ENCODE measurements at places on chromosomes 7 and 10.

GRCh38 chr7:119465798-119466305 lies 807.1 kb upstream of the KCND2 start:
- no peak for DNase-seq

- DNase-seq = no peak
These were observed 191.9 kb upstream of the LYZL2 start for GRCh38 chr10:30821261-30821993.

DNA sequence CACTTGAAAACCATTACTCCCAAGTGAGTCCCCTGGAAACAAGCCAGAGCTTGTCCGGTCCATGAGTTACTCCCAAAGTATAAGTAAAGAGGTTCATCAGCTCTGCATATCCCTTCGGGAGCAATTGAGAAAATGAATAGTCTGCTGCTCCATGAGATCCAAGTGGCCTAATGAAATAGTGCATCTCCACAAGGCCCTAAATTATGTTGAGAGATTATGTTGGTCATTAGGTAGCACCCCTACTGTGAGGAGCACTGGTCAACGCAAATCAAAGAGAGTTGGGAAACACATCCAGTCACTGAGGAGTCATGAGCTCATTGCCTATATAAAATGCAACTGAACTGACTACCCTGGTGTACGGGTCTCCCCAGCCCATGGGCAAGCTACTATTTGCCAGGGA lies 205.5 kb upstream of the AOAH start:
- DNase-seq = peak; percentile 61

DNA sequence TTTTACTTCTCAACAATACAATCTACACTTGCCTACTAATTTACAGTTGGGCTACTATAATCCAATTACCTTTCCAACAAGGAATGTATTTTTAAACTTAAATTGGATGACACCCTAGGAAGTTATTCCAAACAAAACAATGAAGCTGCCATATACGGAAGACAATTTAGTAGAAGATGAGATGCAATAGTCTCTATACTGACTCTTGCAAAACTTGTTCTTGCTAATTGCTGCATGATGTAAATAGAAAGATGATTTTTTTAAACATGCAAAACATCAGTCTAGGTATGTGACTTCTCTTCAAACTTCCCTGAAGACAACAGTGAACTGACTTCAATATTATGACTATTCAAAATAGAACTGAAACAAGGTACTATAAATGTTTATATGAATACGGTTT lies 17.6 kb downstream of the NT5C3A start:
- no peak for DNase-seq

GRCh38 chr7:100219271-100219737 lies 445 bp upstream of the PVRIG start:
- DNase-seq = no peak

DNA sequence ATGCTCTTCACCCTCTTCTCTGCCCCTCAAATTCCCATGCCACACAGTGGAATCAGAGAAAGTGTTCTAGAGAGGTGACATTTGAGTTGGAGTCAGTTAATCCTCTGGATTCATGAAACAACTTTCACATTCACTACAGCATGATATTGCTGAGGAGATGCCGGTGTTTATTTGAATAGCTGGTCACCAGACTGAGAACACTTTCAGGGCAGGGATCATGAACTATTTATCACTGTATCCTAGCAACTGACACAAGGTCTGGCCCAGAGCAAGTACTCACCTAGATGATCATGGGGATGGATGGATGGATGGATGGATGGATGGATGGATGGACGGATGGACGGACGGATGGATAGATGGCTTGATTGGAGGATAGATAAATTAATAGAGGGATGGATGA lies 116.7 kb upstream of the ZMIZ1 start:
- no peak for DNase-seq

DNA sequence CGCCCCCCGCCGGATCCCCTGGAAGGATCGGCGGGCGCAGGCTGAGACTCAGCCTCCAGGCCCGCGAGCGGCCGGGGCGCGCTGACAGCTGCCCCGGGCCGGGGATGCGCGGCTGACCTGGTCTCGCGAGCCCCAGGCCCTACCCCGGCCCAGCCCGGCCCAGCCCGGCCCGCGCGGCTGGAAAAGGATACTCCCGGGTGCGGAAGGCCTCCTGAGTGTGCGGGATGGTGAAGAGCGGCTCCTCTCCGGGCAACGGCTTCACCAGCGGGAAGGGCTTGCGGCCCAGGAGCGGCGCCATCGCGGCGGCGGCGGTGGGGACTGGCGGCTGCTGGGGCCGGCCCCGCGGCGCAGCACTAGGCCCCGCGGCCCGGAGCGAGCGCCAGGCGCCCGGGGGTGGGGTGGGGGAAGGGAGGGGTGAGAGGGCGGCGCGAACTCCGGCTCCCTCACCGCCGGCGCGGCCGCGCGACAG lies 423 bp downstream of the BAZ1B start:
- no peak for DNase-seq

GRCh38 chr7:25034136-25034535 lies 54.2 kb upstream of the OSBPL3 start:
- no peak for DNase-seq

DNA sequence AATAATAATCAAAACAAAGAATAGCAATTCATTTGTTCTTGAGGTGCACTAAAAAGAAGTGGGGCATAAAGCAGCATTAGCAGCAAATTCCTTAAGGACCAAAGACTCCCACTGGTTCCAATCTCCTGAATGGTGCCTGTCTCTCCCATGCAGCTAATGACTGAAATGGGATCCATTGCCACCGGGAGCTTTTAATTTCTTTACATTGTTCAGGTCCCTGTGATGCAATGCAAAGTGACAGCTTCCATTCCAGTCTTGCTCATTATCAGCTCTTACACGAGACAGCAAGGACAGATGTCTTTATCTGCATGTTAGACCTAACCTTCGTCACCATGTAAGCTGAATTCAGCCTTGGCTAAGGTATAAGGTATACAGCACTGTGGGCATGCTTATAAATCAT lies 148.1 kb downstream of the POU6F2 start:
- DNase-seq = no peak

DNA sequence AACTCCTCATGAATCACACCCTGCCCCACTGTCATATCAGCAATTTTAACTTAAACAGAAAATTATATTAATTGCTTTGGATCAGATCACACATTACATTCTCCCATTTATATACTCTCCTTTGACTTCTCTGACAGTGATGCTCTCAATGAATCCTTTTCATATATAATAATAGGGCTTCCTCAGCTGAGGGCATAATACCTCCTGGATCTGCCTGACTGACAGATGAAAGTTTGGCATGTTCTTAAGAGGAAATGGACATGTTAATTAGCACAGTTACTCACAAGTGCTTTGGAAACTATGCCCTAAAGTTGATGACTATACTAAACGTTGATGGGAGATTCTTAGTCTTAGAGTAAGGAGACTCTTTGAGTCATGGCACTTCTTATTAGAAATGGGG lies 478.2 kb upstream of the LRRN3 start:
- no peak for DNase-seq

DNA sequence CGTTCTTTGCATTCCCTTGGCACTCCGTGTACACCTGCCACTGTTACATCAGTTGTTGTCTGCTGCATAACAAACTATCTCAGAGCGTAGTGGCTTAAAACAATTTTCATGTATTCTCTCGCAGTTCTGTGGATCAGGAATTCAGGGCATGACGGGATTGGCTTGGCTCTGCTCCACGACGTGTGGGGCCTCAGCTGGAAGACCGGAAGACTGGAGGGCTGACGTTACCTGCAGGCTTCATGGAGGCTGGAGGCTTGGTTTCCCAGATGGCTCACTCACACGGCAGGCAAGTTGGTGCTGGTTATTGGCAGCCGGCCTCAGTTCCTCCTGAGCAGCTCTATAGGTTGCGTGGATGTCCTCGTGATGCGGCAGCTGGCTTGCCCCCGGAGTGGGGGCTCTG lies 25.5 kb downstream of the NYAP1 start:
- DNase-seq = no peak

DNA sequence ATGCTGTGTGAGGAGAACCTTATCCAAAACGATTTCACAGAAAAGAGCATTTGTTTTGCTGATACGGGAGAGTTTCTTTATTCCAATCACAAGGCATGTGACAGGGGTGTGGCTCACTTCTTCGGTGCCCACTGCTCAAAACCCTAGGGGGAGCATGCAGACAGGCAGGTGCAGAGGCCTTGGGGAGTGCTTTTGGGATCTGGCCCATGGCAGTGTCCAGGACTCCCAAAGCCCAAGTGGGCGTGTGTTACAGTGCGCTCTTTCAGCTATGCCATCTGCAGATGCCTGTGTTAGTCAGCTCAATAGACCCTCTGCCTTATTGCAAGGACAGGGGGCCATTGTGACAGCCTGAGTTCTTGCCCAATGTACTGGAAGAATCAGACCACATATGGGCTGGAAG lies 94.8 kb downstream of the CSTF2T start:
- DNase-seq = no peak

- DNase-seq = peak; percentile 6
These were observed 31.4 kb upstream of the NPVF start for GRCh38 chr7:25259487-25260243.

DNA sequence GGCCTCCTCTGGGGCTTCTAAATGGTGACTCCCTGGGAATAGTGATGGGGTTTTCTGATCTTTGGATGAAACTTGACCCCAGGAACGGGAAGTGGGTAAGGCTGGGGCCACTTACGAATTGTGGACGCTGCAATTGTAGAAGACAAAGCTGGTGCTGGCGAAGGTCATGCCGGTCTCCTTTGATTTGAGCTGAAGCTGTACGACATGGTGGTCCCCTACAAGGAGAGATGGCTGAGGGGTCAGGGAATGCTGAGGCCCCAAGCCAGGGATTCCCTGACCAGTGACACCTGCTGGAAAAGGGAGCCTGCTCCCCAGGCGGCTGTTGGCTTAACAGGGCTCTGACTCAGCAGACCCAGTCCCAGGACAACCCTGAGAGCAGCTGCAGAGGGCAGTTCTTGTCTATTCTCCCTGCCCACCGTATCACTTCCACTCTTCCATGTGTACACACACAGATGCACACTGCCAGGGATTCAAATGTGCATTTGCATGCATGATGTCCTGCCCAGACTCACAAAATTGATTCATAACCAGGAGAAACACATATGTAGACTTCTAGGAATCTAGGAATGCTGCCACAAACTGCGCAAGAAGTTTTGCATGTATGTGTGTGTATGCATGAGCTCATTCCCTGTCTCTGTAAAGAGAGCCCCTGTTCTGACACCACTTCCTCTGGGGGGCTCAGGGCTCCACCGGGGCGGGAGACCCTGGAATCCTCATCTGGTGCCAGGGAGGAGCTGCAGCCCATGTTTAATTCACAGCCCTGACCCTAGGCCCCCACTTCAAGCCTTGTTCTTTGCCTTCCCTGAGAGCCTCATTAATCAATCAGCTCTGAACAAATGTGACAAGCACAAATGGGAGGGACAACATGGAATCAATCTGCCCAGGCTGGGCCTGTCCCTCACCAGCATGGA lies 350.0 kb downstream of the PLXNA4 start:
- DNase-seq = no peak

- no peak for DNase-seq
These were observed 2.1 kb upstream of the CCDC126 start for GRCh38 chr7:23594879-23595604.

GRCh38 chr10:117175215-117175900 lies 21.9 kb upstream of the KCNK18 start:
- DNase-seq = no peak

DNA sequence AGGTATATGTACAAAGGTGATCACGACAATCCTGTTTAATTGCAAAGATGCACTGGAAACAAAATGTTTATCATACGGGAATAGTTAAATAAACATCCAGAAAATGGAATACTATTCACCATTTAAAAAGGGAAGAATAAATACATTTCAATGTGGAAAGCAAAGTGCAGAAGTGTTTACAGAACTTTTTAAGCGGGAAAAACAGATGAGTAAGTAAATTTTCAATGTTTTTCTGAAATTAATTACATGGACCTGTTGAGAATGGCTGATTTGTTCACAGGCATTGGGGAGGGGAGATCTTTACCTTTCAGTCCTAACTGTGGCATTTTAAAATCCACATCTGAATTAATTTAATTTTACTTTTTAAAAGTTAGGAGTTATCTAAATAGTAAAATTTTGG lies 7.1 kb downstream of the MTPN start:
- DNase-seq = no peak

- no peak for DNase-seq
These were observed 231.1 kb upstream of the FOXP2 start for GRCh38 chr7:114183311-114184088.

DNA sequence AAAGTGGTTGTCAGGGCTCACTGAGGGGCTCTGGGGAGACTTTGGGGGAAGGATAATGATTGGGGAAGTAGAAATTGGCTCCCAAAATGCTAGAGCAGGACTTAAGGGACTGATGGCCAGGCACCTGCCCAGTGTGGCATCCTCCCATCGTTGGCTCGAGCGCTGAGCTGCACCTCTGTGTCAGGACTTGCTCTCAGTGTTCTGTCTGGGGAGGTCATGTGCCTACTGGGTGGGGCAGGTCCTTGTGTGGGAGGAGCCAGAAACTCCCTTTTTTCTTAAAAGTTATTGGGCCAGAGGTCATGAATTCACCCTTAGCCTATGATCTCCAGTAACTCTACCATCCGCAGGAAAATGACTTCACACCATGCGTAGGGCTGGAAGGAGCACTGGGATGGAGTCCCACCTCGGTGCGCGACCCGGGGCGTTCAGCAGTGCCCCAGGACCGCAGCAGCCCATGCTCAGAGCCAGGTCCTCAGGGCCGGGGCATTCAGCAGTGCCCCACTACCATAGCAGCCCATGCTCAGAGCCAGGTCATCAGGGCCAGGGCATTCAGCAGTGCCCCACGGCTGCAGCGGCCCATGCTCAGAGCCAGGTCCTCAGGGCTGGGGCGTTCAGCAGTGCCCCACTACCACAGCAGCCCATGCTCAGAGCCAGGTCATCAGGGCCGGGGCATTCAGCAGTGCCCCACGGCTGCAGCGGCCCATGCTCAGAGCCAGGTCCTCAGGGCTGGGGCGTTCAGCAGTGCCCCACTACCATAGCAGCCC lies 221.9 kb downstream of the EBF3 start:
- DNase-seq = no peak

- no peak for DNase-seq
These were observed 126.4 kb upstream of the FZD1 start for GRCh38 chr7:91137788-91138368.

DNA sequence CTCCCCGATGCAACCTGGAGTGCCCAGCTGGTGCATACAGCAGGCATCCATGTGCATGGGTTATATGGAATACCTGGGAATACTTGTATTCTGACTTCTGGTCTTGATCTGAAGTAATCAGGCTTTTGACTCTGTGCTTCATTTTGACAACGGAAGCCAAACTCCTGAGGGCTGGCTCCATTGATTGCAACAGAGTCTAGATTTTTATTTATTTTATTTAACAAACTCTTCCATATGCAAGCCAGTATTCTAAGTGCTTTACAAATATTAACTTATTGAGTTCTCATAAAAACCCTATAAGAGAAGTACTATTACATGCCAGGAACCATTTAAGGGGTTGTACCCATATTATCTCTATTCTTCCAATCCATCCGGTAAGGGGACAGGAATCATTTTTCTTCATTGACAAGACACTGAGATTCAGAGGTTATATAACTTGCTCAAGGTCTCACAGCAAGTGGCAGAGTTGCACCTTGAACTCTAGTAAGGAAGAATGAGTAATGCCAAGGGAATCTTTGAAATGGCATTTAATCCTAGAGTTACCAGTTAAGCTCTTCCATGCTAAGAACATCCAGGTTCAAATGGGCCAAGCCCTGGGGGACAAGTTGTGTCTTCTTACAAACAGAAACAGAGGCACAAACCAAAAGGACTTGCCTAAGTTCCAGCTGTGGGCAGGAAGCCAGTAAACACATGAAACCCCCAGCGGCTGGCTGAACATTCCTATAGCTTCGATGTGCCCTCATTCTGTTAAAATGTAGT lies 241.0 kb downstream of the WDR11 start:
- no peak for DNase-seq

GRCh38 chr7:150992833-150993302 lies 2.1 kb downstream of the NOS3 start:
- DNase-seq = no peak

Data from NCI-H187 treated with DMSO at 0.1 percent for 48 hours (cell line).